B cell (primary cell): ENCODE measurements at places on chromosomes 1 and 21.
A peak's percentile ranks its signal among the peaks of the same experiment; 100 is the strongest.

DNA sequence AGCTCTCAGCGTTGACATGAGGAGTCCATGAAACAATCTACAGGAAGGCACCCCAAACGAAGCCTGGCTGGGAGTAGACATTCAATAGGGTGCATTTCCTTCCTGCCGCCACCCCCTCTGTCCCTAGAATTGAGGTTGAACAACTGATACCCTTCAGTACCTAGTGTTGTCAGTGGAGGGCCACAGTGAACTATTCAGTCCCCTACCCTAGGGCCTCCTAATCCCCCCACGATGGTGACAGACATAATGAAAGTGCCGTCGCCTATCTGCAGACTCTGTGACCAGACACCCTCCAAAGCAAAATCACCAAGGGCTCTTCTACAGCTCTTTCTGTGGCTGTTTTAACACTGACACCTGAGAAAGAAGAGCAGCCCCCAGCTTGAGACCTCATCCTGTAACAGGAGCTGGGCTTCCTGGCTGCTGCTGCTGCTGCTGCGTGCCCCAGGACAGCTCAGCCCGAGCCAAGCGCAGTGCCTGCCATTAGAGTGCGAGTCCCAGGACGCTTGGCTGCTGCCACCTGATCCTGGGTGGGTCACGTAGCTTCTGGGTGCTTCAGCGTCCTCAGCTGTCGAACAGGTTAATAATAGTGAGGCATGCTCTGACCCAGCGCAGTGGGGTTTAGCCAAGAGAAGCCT, 183.0 kb downstream of the ZBTB18 start:
- no peak overlapping the region for H3K27ac ChIP-seq
- H3K4me3 ChIP-seq = no peak overlapping the region
- no peak for DNase-seq
- peaks cover 8% of the 10 kb centered on the region for H3K4me1 ChIP-seq

DNA sequence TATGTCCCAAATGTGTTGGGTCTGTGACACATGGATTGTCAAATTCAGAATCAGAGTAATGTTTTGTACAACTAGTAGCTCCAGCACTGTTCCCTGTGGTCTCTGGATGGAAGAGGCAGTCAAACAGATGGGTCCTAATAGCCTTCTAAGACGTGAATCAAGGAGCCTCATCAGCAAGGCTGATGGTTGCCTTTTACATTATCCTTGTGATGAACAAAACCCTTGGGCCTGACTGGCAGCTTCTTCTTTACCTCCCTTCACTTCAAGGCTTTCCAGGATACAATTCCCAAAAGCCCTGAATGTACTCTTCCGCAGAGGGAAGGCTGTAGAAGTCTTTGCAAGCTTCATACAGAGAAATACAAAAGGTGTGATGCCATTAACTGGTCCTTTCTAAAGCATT, 633.3 kb downstream of the USP25 start:
- no peak for DNase-seq
- no peak overlapping the region for H3K4me3 ChIP-seq
- H3K27me3 ChIP-seq = no peaks in the 10 kb centered on the region
- H3K27ac ChIP-seq = no peak overlapping the region

DNA sequence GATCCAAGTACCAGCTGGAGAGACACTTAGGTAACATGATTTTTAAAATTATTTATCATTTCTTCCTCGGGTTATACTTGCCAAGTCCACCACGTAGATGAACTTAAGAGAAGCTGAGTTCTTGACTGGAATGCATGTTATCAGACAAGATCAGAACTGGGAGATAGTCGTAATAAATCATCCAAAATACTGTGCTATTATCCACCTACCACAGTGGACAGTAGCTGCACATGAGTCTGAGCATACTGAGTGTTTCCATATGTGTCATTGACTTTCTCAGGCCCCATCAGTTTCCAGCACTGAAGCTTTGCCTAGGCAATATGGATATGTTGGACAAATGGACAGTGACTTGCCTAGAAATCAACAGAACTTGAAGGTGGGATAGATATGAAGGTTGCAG, 77.9 kb upstream of the RRP15 start:
- no peak overlapping the region for H3K4me3 ChIP-seq
- H3K27ac ChIP-seq = no peak overlapping the region
- no peaks in the 10 kb centered on the region for H3K4me1 ChIP-seq
- peaks cover 3% of the 10 kb centered on the region for H3K27me3 ChIP-seq
- DNase-seq = no peak

- H3K4me1 ChIP-seq = peaks cover 5% of the 10 kb centered on the region
- no peak overlapping the region for H3K4me3 ChIP-seq
- no peak overlapping the region for H3K27ac ChIP-seq
- DNase-seq = no peak
Measured at GRCh38 chr1:17145648-17146047, 26.4 kb upstream of the PADI2 start.

- peaks cover 4% of the 10 kb centered on the region for H3K4me1 ChIP-seq
- H3K36me3 ChIP-seq = no peaks in the 10 kb centered on the region
- H3K4me3 ChIP-seq = no peak overlapping the region
- no peaks in the 10 kb centered on the region for H3K27me3 ChIP-seq
- no peak overlapping the region for H3K27ac ChIP-seq
- no peak for DNase-seq
Measured at GRCh38 chr21:43911935-43912487, 47.0 kb downstream of the AGPAT3 start.

DNA sequence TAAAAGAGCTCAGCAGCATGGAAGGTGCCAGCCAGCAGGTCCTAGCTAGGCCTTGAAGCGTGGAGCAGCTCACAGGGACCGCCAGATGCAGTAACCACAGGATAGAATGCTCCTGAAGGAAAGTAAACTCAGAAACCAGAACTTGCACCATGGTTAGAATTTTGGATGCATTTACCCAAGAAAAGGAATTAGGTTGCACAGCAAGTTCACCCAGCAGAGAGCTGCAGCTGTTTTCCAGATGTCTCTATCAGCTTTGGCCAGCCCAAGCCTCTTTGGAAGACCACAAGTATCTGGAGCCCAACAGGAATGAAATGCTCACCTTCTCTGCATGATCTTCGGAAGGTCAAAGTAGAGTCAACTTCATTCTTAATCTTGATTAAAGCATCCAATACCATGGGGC, 21.0 kb upstream of the ATP13A2 start:
- H3K4me1 ChIP-seq = no peaks in the 10 kb centered on the region
- no peaks in the 10 kb centered on the region for H3K27me3 ChIP-seq
- H3K4me3 ChIP-seq = no peak overlapping the region
- H3K36me3 ChIP-seq = peaks cover 52% of the 10 kb centered on the region

DNA sequence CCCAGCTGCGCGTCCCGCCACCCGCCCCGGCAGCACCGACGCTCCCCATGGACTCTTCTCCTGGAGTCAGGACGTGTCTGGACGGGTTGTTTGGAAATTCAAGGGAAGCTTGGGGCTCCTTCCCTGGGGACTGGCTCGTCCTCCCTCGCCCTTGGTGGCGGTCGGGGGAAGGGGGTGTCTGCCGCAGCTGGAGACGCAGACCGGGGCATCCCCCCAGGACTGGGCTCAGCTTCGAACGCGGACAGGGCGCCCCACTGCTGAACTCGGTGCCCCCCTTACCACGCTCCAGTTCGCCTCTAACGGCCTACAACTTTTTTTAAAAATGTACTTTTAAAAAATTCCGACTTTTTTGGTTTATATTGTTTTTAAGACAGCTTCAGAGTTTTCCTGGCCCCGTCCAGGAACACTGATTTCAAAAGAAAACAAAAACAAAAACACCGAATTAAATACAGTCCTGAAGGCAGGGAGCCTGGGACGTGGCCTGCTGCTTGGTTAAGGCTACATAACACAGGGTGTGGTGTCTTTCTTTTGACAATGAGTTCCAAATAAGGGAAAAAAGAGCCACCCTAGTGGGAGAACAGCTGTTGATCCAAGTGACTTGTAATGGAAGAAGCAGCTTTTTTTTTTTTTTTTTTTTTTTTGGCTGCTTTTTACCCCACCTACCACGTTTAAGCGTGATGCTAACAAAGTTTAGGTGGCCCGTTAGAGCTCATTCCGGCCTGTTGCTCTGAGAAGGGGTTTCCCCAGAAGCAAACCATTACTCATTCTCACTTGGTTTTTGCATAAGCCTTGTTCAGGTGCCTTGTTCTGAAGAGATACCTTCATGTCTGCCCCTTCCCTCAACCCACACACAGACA, 862 bp upstream of the DIPK1A start:
- DNase-seq = peak; percentile 92
- H3K4me3 ChIP-seq = peak overlapping the region; percentile 91
- H3K27me3 ChIP-seq = no peaks in the 10 kb centered on the region
- no peaks in the 10 kb centered on the region for H3K36me3 ChIP-seq

DNA sequence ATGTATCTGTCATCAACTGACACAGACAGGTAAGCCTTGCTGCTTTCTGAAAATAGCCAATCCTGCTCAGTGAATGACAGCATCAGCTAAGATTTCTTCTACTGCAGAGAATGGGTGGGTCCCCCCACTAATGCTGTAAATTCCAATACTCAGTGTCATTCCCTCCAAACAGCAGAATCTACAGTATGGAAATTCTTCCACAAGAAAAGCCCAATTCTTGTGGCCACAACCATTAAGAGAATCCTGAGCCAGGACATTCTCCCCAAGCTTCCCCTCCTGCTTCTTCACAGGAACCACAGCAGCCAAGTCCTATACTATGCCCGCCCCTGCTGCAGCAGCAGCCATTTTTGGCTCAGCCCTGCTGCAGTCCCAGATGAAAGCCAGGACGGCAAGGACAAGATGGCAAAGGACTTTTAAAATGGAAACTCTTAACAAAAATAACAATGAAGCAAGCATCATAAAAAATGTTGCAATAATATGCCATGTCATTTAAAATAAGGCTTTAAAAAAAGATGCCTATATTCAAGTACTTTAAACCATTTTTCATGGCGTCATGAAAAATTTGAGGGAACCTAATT, 26.8 kb downstream of the EIF4G3 start:
- no peak overlapping the region for H3K4me3 ChIP-seq
- H3K36me3 ChIP-seq = peaks cover 8% of the 10 kb centered on the region
- H3K4me1 ChIP-seq = no peaks in the 10 kb centered on the region
- no peak for DNase-seq
- H3K27ac ChIP-seq = no peak overlapping the region

- H3K4me1 ChIP-seq = peaks cover 12% of the 10 kb centered on the region
- H3K27me3 ChIP-seq = no peaks in the 10 kb centered on the region
- no peak overlapping the region for H3K4me3 ChIP-seq
- no peak for DNase-seq
- H3K27ac ChIP-seq = no peak overlapping the region
- no peaks in the 10 kb centered on the region for H3K36me3 ChIP-seq
Measured at GRCh38 chr1:151062741-151063371, 2.7 kb downstream of the MLLT11 start.

- H3K4me3 ChIP-seq = no peak overlapping the region
- peaks cover 44% of the 10 kb centered on the region for H3K36me3 ChIP-seq
- peaks cover 86% of the 10 kb centered on the region for H3K4me1 ChIP-seq
- DNase-seq = no peak
- H3K27ac ChIP-seq = peak overlapping the region; percentile 64
Measured at GRCh38 chr1:23897083-23897482, 16.1 kb downstream of the CNR2 start.
